ENCODE measurements at places on chromosomes 6 and 20.

DNA sequence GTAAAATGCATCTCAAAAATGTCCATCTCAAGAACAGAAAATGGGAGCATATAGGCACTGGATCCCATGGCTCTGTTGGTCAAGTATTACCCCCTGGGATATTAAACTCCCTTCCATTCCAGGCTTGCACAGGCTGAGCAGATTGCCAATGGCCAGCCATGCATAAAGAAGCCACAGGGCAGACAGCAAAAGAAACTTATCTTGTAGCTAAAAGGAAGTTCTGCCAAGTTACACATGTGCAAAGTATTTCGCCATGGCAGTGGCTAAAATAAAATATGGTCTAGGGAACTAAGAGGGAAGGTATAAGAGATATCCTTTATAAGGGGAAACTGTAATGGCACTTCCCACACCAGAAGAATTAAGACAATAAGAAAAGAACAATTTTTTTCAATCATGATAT, 415.6 kb upstream of the BTBD3 start:
- peak; percentile 84 for DNase-seq

GRCh38 chr6:109428889-109429477, 11.4 kb downstream of the PPIL6 start:
- no peak for DNase-seq

GRCh38 chr6:19719691-19720128, 117.5 kb upstream of the ID4 start:
- peak; percentile 42 for DNase-seq

GRCh38 chr20:51536116-51537069, 6.1 kb downstream of the NFATC2 start:
- DNase-seq: no peak

DNA sequence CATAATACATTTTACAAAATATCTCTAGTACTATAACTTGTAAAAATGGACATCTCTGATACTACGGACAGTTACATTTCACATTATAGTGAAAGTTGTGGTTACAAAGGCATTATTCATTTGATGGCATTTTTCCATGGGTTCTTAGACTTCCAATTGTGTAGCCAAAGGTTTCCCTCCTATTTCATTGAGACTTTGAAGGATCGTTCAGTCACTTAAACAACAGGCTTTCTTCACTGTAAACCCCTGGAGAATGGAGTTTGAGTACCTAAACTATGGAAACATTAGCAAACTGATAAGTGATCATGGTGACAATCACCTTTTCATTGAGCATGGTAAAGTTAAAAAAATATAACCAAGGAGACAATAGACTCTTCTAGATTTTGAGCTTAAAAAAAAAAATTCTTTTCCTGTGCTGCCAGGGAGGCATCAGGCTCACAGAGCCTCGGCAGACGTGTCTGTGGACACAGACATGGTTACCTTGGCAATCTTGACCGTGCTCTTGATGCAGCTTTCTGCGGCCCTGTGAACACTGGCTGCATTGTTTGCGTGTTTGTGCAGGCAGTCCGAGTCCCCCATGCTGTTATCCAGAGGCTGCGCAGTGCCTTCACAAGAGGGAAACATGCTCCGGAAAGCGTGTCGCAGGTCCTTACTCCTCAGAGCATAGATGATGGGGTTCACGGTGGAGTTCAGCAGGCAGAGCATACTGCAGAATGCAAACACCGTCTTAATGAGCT, 22.6 kb downstream of the CNR1 start:
- DNase-seq: no peak

GRCh38 chr6:46605091-46605797, 47.4 kb downstream of the CYP39A1 start:
- no peak for DNase-seq

DNA sequence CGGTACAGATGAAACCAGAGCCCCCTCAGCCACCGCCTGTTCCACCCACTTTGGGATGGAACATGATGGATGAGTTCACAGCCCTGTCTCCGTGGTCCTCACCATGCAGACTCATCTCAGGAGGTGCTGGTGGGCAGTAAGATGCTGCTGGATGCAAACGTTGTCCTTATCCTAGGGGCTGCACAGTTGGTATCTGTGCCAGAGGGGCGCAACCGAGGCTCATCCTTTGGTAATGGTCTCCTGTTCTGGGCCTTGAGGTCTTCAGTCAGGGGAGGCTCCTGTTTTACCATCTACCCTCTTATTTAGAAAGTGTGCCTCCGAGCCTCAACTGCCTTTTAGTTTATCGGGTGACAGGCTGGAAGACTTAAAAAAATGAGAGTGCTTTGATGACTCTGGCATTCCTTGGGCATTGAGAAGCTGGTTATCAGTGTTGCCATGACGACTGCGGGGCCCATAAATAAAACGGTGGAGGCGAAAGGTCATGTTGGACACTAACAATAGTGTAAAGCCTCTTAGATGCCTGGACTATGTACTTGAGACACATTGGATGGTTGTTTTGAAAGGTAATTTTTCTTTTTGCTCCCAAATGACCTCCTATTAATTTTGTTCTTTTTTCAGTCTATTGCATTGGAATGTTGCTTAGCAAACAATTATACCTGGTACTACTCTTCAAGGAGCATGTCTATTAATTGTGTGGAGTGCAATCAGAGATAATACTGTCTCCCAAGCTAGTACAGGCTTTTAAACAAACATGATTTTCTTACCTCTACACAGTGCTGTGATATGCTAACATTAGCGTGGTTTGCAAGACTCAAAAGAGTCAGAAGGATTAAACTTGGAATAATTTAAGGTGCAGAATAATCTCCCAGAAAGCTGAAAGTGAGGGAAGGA, 74.2 kb upstream of the DSP start:
- DNase-seq: peak; percentile 23

- DNase-seq: no peak
These were observed 58.1 kb downstream of the ASCC3 start for GRCh38 chr6:100823041-100823440.

DNA sequence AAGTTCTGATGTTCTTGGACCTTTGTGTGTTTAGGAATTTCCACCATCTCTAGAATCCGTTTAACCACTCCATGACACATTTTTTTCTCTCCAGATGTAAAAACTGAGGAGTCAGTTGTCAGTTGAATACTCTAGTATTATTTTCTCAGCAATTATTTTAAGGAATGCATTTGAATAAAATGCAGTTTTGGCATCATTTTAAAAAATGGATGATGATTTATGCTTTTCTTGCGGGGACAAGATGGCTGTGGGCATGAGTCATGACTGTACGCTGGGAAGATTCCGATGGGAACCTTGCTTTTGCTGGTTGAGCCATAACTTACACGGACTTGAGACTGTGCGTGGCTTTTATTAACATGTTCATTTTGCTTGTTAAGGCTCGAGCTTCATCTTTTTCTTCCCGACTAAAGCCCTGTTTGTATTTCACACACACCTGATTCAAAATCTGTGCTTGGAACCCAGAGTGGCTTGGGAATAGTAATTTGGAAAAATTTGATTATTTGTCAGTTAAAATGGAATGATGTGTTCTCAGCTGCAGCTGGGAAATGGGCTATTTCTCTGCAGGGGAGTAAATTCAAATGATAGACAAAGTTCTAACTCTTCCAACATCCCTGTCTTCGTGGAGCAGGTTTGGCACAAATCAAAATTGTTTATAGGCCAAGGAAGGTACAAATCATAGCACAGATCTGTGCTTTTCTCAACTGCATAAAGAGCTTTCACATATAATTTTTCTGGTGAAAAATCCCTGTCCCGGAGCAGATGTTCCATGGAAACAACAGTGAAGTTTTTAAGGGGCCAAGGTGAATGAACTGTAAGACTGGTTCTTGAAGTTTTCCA, 470.5 kb upstream of the JAG1 start:
- no peak for DNase-seq

GRCh38 chr6:109662192-109662591, 28.8 kb downstream of the AK9 start:
- no peak for DNase-seq

DNA sequence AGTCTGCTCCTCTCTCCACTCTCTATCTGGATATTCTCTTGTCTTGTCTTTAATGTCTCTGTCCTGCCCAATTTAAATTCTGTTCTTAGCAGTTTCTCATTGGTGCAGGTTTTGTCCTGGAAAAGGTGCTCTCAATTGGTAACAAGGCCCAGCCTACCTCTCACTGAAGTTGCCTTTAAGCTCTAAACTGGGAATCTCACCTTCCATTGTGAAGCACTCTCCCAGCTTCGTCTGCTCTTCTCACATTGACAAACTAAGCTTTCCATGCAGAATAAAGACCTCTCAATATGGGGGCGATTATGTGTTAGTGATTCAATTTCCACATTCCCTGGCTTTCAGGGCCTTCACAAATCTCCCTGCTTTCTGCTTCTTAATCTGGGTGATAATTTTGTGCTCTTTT, 1712.2 kb downstream of the GRIK2 start:
- DNase-seq: no peak

DNA sequence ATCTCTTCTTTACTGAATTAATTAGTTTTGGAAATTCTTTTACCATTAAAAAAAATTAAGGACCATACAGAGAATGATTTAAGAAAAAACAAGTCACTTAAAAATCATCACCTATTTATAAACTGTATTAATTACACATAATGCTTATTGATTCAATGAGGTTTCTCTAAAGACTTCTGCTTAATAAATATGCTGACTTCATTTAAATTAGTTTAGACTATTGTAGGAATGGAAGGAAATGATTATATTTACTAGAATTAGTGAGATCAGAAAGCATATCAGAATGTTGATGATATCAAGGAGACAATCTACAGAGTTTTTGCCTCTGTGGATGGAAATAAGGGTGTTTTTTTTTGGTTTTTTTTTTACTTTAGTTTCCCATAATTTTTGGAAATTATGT, 34.6 kb upstream of the SMIM28 start:
- DNase-seq: no peak

GRCh38 chr6:137224799-137225198, 5.6 kb upstream of the IFNGR1 start:
- no peak for DNase-seq

DNA sequence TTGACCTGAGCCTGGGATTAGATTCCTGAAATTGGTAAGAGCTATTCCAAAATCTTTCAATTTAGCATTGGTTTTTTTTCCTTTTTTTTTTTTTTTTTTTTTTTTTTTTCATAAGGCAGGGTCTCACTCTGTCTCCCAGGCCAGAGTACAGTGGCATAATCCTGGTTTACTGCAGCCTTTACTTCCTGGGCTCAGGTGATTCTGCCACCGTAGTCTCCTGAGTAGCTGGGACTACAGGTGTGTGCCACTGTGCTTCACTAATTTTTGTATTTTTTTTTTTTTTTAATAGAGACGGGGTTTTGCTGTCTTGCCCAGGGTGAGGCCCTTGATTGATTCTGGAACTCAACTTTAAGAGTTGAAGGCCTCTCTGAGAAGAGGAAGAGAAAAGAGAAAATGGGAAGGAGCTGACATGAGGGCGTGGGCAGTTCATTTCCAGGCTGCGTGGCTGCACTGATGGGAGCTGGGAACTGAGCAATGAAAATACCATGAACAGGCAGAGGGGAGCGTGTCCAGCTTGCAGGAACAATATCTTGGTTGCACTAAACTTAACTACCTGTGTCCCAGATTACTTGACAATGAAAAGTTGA, 24.6 kb downstream of the KDM1B start:
- DNase-seq: no peak

DNA sequence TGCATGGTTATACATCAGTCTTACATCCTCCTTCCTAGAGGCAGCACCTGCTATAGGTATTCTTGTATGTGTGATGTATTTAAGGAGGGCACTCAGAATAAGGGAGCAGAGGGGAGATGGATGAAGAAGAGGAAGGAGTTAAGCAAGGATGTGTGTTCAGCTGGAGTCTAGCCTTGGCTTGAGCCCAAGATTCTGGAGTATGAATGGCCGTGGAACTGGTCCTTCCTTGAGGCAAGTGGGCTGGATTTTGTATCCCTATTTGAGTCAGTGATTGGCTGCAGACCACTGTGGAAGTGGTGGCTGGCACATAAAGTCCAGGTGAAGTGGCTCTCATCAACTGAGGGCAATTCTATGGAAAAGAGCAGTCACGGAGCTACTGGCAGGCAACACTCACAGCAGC, 112.0 kb upstream of the RNF24 start:
- DNase-seq: no peak

DNA sequence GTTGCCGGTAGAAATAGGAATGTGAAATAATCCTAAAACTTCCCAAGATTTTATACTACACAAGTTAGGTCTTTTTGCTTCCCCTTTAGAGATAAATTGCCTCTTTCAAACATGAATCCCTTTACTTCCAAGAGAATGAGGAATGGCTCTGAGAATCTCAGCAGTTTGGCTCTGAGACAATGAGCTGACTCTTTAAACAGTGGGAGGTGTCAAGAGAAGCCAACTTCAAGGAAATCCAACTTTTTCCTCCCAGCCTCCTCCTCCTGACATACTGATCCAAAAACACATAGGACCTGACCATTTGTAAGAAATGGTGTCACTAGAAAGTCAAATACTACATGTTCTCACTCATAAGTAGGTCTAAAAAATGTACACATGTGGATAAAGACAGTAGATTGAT, 154.2 kb downstream of the ALDH8A1 start:
- no peak for DNase-seq

DNA sequence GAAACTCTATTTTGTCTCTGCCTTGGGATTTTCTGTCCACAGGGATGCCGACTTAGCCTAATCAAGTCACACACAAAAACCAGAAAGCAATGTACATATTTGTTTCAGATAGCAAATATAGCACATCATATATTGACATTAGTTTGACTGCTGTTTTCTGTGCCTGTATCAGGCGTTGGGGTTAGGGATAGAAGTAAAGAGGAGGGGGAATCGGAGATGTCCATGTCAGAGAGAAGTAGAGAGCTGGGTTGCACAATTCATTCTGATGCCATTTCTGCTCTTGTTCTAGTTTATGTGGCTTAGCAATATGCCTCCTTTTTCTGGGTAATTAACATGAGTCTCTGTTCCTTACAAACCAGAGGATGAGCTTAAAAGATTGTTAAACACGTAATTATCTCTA, 14.7 kb upstream of the IPCEF1 start:
- DNase-seq: no peak

- DNase-seq: no peak
These were observed 91.4 kb downstream of the FAM217A start for GRCh38 chr6:3987576-3987975.

- DNase-seq: peak; percentile 37
These were observed 403.8 kb downstream of the ADGRB3 start for GRCh38 chr6:69038841-69039240.

- DNase-seq: peak; percentile 59
These were observed 174.5 kb upstream of the SNX9 start for GRCh38 chr6:157648561-157648960.

DNA sequence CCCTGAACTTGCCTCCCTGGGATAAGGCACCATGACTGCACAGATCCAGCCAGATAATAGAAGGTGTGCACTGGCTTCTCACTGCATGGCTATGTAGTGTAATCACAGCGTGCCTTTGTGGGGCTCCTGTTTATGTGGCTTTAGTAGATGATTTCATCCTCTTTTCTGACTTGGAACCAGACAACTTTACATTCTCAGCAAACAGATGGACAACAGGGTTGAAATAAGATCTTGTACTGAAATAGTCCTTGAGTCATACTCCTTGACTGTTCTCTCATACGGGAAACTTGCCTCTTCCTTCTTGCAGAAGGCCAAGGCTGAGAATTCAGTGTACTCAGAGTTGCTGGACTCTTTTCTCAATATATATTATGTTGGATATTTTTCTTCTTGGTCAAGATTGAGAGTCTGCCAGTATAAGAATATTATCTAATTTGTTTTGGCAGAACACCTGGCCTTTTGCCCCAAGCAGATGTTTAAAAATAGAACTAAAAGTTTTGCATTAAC, 25.0 kb upstream of the RNF144B start:
- peak; percentile 89 for DNase-seq
